ENCODE measurements at places on chromosomes 5 and 9. TPM values are rescaled to one million over a fixed set of nuclear protein-coding genes. Genes with fewer than 3 reads are reported as not detected.

The PRDM9 gene
- total RNA-seq = not detected

The ISL1 gene
- not detected for total RNA-seq

The ESM1 gene
- total RNA-seq = 0.73 TPM

The ZNF354C gene
- 9.4 TPM for total RNA-seq

The CCNO gene
- not detected for total RNA-seq

The KIF24 gene
- 0.97 TPM for total RNA-seq

The CNTNAP3B gene
- total RNA-seq = not detected

The GABRA1 gene
- not detected for total RNA-seq

The PRLR gene
- total RNA-seq = 3.2 TPM

The FREM1 gene
- total RNA-seq = 0.97 TPM

The TEX48 gene
- total RNA-seq = not detected

The TOR2A gene
- 3.8 TPM for total RNA-seq

The TXNDC8 gene
- not detected for total RNA-seq

The SH3PXD2B gene
- total RNA-seq = 96.2 TPM

The TMEFF1 gene
- total RNA-seq = 9.1 TPM

The GFPT2 gene
- 23.9 TPM for total RNA-seq

The GCNT1 gene
- 18.7 TPM for total RNA-seq

The SLC6A18 gene
- total RNA-seq = not detected

The GPX8 gene
- 131 TPM for total RNA-seq

The CFAP90 gene
- not detected for total RNA-seq

The ZNF189 gene
- 23.7 TPM for total RNA-seq

The LCN1 gene
- not detected for total RNA-seq

The SPINK4 gene
- not detected for total RNA-seq

The LOX gene
- total RNA-seq = 156 TPM

The TGFBI gene
- 464 TPM for total RNA-seq

Measured in hair follicle dermal papilla cell (primary cell).